Smooth muscle cell of the pulmonary artery (primary cell): ENCODE measurements at places on chromosomes 1 and 21. TPM values are rescaled to one million over a fixed set of nuclear protein-coding genes. Genes with fewer than 3 reads are reported as not detected.

TMEM79 gene
- 2.0 and 2.6 TPM in 2 replicates for total RNA-seq

XCL1 gene
- not detected in 2 replicates for total RNA-seq

GJB3 gene
- 0.07 TPM in 1 of 2 replicates, not detected in the other for total RNA-seq

SIM2 gene
- total RNA-seq = under 0.01 and 0.13 TPM in 2 replicates

TIE1 gene
- total RNA-seq = 0.65 and 1.8 TPM in 2 replicates

FLG2 gene
- total RNA-seq = not detected in 2 replicates

KCNQ4 gene
- 0.53 and 1.2 TPM in 2 replicates for total RNA-seq

ALDH9A1 gene
- 50.1 and 80.9 TPM in 2 replicates for total RNA-seq

RPE65 gene
- not detected in 2 replicates for total RNA-seq

ZNF593OS gene
- not detected in 2 replicates for total RNA-seq

CCDC181 gene
- 0.53 and 0.85 TPM in 2 replicates for total RNA-seq

OR2L13 gene
- total RNA-seq = not detected in 2 replicates

C1orf53 gene
- 1.4 and 2.1 TPM in 2 replicates for total RNA-seq

KRTAP6-3 gene
- total RNA-seq = not detected in 2 replicates

LCE3D gene
- not detected in 2 replicates for total RNA-seq

C1orf74 gene
- 2.4 and 2.6 TPM in 2 replicates for total RNA-seq

IL6R gene
- total RNA-seq = 4.9 and 12.6 TPM in 2 replicates

PROK1 gene
- total RNA-seq = not detected in 2 replicates
